Natural killer cell treated with Interleukin-12 subunit alpha and Interleukin-12 subunit beta and Interleukin-15 and Interleukin-18, amount 100 ng/mL, for 72 hours (primary cell): ENCODE measurements at places on chromosomes 3 and 15. TPM values are rescaled to one million over a fixed set of nuclear protein-coding genes. Genes with fewer than 3 reads are reported as not detected.

GRCh38 chr3:134407239-134407625, 33.0 kb upstream of the AMOTL2 start:
- DNase-seq, result no peak

CLDN16 gene
- not detected for total RNA-seq

GRCh38 chr3:170866499-170866898, 3.5 kb downstream of the RPL22L1 start:
- no peak for DNase-seq

DNA sequence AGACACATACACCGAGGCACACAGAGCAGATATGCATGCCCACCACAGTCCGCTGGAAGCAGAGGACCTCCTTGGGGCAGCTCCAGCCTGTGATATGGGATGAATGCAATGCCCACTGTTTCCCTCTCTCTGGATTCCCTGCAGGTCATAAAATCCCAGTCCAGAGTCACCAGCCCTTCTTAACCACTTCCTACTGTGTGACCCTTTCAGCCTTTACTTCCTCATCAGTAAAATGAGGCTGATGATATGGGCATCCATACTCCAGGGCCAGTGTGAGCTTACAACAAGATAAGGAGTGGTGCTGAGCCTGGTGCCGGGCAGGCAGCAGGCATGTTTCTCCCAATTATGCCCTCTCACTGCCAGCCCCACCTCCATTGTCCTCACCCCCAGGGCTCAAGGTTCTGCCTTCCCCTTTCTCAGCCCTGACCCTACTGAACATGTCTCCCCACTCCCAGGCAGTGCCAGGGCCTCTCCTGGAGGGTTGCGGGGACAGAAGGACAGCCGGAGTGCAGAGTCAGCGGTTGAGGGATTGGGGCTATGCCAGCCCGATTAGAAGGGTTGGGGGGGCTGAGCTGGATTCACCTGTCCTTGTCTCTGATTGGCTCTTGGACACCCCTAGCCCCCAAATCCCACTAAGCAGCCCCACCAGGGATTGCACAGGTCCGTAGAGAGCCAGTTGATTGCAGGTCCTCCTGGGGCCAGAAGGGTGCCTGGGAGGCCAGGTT, at the start of gene GNAT1:
Gene GNAT1 (plus strand): TSS at position 675 of the 725 bp plus-strand sequence. CDS start 116 bp downstream, outside the sequence.
- no peak for DNase-seq

DNA sequence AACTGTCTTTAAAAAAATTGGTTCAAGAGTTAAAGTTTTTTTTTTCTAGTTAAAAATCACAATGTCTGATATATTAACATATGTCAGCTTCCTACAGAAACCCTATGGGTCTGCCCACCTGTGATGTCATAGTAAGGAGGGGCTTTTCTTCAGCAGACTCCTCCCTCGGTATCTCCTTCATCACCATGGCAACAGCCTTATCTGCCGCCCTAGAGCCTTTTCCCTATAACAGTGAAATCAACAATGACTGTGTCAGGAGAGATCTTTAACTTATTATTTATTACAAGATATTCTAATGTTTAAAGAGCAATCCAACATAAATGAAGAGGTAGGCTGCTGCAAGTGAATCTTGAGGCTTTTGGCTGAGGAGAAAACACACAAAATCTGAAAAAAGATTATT, 138.7 kb downstream of the PEX5L start:
- no peak for DNase-seq

CPNE9 gene
- total RNA-seq, result not detected
